Eye (tissue), 1 donor: ENCODE measurements at places on chromosomes 4 and X.

- no peak for DNase-seq
Measured at GRCh38 chr4:159023741-159024140, 79.1 kb upstream of the RAPGEF2 start.

GRCh38 chr4:7530932-7531639, 96.4 kb upstream of the PSAPL1 start:
- DNase-seq: no peak

DNA sequence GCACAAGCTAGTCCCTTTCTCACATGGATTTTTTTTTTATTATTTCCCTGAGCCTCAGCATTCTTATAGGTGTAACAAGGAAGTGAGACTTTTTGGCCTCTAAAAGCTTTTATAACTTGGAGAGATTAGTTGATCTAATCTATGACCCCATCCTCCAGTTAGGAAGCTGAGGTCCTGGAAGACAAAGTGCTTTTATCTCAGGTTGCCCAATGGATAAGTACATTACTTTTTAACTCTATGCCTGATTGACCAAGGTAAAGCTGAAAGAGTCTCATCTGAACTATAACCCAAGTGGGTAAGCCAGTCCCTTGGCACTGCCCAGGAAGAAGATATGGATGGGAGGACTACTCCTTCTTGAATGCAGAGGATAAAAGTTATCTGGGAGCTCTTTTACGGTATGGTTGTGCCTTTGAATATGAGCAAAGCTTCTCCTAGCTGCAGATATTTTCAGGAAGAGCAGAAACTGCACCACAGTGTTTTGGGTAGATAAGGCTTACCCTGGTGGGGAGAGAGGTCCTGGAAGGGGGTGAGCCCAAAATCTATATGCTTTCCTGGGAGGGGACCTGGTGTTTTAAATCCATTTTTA, 40.2 kb downstream of the VSIG4 start:
- DNase-seq: no peak

DNA sequence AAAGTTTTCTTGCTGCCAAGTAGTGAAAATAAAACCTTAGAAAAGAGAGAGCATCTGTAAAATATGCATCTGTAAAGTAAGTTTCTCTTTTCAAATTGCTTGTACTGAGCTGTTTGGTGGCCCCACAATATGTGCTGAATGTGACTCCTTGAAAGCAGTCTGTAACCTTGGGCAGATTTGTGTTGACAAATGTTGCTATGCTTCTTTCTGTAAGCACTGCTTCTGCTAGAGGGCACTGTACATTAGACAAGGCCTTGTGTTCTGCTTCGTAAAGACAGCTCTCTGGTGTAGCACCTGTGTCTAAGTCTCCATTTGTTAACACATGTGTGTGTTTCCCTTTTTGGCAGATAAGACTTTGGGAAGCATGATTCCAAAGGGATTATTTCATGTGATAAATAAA, 56.6 kb upstream of the NRK start:
- peak; percentile 47 for DNase-seq

DNA sequence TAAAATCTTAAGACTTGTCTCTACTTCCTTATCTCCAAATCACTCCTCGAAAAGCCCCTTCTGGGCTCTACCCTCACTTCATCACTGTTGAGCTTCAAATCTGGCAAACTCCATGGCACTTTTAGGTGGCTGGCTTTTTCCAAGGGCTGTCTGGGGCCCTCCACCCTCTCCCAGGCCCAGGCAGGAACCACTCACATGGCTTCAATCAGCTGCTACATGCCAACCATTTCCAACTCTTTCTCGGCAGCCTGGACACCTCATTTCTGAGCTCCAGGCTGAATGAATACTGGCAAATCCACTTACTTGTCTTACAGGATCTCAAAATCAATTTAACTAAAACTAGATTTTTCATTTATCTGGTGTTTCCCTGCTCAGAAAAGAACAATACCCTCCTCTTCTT, 22.0 kb downstream of the USP46 start:
- DNase-seq: no peak

DNA sequence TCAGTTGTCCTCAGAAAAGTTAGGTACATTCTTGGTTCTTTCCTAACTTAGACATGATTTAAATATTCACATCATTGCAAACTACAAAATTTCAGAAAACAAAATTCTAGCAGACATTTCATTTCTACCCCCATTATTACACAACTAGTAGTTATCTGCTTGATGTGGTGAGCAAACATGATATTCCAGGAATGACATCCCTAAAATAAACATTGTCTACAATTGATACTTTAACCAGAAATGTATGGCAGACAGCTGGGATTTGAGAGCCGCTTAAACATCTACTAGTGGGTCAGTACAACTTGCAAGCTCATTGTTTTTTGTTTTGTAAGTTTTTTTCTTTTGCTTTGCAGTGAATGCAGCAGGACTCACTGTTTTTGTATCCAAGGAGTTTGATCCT, 32.1 kb upstream of the AMBN start:
- DNase-seq: no peak

DNA sequence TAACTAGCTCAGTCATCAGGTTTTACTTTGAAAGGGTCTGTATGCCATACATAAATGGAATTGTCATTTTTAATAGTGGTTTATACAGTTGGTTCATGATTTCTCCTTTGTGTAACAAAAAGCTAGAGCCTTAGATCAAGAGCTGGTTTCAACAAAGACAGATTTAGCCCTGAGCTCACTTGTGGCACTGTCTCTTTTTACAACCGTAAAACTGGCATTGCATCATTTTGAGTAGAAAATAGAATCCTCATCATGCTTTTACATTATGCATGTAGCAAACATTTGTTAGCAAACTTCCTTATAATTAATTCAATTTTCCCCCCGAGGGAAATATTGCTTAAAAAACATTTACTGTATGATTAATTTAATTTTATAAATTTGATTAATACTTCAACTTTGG, 1871.5 kb downstream of the ARAP2 start:
- peak; percentile 2 for DNase-seq

DNA sequence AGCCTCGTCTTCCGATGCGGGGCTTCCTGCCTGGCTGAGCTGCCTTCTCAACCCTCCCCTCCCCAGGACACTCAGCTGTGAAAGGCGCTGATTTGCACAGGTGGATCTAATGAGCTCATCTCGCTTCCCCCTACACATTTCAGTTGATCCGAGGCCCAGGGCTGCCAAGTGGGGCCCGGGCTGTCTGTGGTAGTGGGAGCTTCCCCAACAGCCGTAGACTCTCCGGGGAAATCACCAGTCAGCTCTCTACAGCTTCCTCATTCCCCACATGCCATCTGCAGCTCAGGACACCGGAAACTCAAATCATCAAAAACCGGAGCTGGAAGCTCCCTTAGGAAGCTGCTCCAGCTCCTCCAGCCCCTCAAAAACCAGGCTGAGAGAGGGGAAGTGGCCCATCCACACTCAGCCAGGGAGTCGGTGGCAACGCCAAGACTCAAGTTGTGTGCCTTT, 56.2 kb downstream of the SMIM20 start:
- DNase-seq: peak; percentile 71

DNA sequence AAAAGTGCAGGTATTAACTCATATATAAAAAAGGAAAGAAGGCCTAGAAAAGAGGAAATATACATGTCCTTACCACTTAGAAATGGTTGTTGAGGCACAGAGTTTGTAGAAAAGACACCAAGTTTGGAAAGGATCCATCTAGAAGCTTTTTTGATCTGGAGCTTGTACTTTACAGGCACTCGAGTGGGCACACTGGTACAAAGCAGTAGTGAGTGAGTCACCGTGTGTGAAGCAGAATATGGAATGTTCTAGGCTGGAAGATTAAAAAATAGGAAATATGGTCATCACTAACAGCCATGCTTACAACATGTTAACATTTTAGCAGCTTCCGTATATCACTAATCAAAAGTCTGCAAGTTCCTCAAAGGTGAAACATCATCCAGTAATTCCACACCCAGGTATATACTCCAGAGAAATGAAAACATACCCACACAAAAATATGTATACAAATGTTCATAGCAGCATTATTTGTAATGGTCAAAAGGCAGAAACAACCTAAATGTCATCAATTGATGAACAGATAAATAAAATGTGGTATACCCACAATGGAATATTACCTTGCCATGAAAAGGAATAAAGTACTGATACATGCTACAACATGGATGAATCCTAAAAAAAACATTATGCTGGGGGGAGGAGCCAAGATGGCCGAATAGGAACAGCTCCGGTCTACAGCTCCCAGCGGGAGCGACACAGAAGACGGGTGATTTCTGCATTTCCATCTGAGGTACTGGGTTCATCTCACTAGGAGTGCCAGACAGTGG, 69.5 kb downstream of the FRYL start:
- DNase-seq: no peak

DNA sequence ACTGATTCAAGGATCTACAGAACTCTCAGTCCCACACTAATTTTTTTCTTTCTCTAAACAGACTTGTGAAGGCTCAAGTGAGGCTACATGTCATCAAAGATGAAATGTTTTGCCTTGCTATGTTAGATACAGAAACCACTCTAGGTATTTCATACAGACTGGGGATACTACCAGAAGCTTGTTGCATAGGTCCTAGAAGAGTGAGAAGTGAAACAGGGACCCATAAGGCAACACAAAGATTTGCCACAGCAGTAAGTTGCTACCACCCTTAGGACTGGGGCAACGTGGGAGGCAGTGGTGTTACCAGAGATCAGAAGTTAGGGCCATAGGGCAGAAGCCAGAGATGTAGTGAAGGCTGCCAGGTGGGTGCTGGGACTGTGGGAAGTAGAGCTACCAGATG, 50.7 kb upstream of the MID1IP1 start:
- no peak for DNase-seq

DNA sequence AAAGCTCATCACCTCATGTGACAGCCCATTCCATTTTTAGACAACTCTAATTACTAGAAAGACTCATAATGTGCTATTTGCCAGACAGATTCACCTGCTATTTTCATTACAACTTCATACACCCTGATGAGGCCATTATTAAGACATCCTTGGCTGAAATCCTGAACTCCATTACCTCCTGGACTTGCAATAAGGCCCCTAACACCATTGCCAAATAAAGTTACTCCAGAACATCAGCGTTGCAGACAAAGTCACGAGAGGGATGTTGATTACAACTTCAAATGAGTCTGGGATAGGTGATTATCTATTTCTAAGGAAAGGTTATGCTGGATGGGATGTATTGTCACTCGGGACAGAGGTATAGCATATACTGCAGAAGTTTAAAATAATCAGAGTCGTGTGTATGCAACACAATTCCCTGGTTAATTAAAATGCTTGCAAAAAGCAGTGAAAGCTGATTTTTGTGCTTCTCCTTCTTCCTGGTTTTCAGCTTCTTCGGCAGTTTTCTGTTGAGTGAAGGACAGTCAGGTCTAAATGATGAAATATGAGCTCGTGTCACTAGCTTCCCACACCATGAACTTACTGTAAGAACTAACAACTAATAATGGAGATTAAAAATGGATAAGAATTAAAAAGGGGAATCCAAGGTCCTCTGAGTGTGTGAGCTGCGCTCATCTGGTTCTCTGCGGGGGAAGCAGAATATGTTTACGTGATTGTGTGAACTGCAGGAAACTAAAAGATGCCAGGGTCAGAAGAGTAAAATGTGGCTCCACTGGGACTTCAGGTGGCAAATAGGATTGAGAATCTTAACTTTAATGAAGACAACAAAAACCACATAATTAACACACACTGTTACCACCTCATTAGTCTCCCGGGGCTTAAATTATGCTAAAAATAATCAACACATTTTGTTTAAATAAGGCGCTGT, 17.6 kb upstream of the SOD3 start:
- DNase-seq: no peak

DNA sequence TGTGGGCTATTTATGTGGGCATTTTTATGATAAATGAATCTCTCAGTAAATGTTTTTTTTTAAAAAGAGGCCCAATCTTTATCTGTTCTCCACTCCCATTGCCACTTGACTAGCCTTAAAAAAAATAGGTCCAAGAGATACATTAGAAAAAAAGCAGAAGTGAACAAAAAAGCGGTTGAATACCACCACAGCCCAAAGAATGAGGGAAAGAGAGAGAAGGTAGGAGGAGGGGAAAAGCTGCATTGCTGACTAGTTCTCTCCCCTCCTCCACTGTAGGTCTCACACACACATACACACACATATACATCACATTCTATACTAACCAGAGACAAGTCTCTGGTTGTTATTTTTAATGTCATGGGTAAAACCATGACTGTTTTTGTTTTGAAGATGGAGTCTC, 95.8 kb upstream of the IL13RA1 start:
- DNase-seq: no peak
